Erythroblast (primary cell): ENCODE measurements at places on chromosomes 2 and 18.

- DNase-seq, result no peak
These were observed 43.2 kb upstream of the SOS1 start for GRCh38 chr2:39164089-39164488.

DNA sequence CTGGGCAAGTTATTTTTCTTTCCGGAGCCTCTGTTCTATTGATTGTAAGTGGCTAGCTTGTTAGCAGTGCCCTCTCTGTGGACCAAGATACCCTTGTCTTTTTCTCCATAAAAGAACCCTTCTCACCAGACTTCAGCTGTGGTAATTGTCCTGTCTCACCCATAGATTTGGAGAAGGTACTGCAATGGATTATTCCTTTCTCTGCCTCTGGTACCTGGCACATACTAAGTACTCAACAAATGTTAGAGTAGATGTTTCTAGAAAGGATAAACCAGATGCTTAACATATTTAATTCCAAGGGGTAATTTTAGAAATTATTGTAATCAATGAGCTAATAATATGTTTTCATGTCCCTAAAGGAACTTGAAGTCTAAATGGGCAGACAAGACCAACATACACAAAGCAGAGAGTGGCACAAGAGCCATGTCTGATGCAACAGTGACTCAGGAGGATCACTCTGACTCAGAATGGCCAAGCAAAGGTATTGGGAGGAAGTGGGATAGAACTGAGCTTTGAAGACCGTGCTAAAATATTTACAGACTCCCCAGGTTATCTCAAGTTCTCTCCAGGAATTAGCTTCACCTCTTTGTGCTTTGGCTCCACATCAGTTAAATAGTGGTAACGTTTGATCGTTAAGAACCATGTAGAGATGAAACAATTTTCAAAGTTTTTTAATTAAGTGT, 129.7 kb upstream of the OSR1 start:
- peak; percentile 3 for DNase-seq

- no peak for DNase-seq
These were observed 1579.7 kb upstream of the SLC39A10 start for GRCh38 chr2:194077366-194077765.

DNA sequence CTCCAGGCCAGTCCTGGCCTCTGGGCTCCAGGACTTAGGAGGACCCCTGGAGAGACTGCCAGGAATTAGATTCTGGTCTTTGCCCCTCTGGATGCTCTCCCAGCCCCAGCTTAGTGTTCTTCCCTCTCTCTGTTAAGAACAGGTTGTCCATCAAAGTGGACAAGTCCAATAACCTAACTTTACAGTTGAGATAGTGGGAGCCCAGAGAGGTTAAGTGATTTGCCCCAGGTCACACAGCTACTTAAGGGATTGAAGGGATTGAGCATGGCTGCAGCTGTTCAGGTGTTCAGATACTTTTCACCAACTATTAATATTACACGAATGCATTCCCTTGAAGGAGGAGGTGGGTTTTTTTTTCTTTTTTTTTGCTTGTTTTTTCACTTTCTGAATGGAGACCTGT, 57.6 kb downstream of the EDAR start:
- DNase-seq, result no peak

- no peak for DNase-seq
These were observed 1.2 kb upstream of the TNS1 start for GRCh38 chr2:218003981-218004419.

GRCh38 chr2:180376066-180376465, 369.0 kb upstream of the CWC22 start:
- DNase-seq, result no peak

- DNase-seq, result no peak
These were observed 51.5 kb downstream of the FHOD3 start for GRCh38 chr18:36348971-36349417.

DNA sequence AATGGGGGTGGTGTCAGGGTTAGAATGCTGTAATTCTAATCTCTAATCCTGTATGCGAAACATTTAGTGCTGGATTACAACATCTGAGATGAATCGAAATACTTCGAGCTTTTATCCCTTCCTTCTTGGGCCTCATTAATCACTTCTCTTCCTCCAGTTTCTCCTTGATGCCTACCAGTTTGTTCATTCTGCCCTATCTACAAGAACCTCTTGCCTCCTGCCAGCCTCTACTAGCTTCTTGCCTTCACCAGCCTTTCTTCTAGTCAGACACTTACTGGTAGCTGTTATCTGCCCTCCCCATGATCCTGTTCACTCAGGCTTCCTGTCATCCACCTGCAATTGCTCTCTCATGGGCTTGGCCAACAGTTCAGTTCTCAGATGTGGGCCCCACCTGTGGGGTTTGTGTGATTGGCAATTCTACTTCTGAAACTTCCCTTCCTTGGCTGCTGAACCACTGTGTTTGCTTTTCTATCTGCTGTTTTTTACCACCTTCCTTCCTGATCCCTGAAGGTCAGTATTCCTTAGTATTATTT, 15.4 kb upstream of the FARP2 start:
- DNase-seq, result no peak

DNA sequence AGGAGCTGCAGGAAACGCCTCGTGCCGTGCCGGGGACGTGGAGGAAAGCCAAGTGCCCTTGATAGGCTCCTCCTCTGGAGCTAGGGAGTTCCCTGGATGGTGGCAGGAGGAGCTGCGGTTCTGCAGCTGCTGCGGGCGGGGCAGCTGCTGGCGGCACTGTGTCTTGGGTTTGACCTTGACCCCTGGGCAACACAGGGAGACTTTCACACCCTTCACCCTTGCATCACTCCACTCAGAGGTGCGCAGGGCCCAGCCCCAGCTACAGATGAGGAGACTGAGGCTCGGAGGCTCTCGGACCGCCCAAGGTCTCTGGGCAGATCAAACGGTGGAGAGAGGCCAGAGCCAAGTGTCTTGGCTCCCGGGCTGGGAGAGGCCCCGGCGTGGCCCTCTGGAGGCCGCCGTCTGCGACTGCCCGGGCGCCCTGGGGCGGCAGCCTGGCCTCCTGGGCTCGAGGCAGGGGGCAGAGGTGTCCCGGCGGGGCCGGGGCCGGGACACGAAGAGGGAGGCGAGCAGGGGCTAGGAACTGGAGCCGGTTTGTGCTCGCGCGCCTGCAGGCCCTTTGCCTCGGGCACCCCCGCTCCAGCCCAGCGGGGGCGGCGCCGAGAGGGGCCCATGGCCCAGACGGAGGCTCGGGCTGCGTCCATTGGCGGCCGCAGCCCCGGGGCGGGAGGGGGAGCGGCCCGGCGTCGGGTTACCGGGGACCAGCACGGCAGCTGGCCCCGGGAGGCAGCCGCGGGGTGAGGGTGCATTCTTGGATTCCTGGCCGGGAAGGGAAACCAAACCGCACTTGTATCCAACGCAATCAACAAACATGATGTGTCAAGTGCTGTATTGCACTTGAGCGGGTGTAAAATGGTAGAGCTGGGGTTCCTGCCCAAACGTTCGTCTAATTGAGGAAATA, 129.6 kb upstream of the SLC1A4 start:
- DNase-seq, result peak; percentile 60

DNA sequence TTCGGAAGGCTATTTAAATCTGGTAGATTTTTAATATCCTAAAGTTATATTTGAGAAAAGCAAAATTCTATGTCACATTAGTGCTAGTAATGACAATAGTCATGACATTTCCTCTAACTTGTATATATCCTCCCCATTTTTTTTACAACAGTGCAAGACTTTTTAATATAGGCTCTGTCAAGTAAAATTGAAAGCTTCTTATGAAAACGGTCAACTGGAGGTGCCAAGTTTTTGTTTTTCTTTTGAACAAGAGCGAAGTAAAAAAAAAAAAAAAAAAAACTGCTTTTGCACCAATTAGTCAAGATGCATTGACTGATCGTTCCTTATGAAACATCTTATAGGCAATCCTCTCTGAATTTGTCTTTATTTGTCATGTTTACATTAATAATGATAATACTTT, 389.3 kb downstream of the STK39 start:
- no peak for DNase-seq

DNA sequence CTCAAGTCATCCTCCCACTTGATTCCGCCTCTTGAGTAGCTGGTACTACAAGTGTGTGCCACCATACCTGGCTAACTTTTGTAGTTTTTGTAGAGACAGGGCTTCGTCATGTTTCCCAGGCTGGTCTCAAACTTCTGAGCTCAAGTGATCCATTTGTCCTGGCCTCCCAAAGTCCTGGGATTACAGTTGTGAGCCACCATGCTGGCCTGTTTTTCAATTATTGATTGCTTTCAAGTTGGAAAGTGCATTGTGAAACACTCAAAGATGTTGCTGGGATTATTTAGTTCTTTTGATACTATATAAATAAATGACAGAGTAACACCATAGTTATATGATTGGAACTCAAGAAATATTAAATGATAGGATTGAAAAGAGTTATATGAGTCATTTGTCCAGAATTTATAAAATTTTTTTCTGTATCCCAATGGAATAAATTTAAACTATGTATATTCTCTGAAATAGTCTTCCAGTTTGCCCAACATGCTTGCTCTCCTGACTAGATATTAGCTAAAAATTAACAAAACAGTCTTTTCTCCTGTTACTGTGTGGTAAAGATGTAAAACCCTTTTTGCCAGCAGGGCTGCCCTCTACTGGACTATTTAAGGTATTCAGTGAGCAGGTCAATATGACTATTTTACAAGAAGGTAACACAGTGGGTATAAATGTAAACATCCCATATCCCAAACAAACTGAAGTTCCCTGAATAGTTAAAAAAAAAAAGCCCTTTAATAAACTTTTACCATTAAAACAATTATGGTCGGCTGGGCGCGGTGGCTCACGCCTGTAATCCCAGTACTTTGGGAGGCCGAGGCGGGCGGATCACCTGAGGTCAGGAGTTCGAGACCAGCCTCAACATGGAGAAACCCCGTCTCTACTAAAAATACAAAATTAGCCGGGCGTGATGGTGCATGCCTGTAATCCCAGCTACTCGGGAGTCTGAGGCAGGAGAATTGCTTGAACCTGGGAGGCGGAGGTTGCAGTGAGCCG, 42.7 kb downstream of the ACSL3 start:
- peak; percentile 73 for DNase-seq

GRCh38 chr2:54642677-54643430, 80.6 kb upstream of the EML6 start:
- no peak for DNase-seq

DNA sequence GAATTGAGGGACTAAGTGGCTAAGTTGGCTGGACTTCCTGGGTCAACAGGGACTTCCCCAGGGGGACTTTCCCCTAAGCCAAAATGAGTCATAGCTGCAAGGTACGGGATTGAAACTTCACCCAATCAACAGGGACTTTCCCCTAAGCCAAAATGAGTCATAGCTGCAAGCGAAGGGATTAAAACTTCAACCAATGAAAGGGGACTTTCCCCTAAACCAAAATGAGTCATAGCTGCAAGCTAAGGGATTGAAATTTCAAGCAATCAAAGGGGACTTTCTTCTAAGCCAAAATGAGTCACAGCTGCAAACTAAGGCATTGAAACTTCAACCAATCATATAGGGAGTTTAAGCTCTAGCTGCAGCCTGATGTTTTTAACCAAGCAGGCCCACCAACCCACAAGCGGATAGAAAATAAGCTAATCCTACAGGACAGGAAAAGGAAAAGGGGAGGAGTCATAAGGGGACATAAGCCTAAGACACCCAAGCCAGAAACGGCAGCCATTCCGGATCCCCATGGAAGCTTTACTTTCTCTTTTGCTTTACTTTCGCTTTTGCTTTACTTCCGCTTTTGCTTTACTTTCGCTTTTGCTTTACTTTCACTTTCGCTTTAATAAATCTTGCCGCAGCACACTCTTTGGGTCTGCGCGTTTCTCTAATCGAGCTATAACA, 1375.4 kb upstream of the CELF4 start:
- peak; percentile 8 for DNase-seq

DNA sequence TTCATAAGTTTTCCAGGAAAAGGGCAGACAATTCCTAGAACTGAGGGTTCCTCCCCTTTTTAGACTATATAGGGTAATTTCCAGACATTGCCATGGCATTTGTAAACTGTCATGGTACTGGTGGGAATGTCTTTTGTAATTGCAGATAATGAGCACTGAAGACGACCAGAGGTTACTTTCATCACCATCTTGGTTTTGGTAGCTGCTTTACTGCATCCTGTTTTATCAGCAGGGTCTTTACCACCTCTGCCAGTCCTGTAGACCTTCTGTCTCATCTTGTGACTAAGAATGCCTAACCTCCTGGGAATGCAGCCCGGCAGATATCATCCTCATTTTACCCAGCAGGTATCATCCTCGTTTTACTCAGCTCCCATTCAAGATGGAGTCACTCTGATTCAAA, 583.9 kb upstream of the KLHL29 start:
- no peak for DNase-seq

- DNase-seq, result no peak
These were observed 139.6 kb upstream of the ASB18 start for GRCh38 chr2:236403811-236404210.
